Retinal pigment epithelial cell (primary cell): ENCODE measurements at places on chromosomes 5 and 9.

DNA sequence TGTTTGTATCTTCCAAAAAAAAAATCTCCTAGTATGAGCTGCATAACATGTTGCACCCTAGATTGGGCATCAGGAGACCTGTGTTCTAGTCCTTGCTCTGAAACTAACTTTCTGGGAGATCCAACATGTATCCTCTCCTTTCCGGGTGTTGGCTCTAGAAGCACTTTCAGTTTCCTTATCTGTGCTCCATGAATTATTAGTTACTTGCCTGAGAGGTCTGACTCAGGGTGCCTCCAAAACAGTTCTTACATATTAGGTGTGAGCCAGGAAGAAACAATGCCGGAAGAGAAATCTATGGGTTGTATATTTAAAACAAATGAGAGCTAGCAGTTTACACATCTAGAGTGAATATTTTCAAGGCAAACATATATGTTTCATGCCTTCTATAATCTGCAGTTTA lies 36.7 kb upstream of the SLC36A2 start:
- no peak for DNase-seq

DNA sequence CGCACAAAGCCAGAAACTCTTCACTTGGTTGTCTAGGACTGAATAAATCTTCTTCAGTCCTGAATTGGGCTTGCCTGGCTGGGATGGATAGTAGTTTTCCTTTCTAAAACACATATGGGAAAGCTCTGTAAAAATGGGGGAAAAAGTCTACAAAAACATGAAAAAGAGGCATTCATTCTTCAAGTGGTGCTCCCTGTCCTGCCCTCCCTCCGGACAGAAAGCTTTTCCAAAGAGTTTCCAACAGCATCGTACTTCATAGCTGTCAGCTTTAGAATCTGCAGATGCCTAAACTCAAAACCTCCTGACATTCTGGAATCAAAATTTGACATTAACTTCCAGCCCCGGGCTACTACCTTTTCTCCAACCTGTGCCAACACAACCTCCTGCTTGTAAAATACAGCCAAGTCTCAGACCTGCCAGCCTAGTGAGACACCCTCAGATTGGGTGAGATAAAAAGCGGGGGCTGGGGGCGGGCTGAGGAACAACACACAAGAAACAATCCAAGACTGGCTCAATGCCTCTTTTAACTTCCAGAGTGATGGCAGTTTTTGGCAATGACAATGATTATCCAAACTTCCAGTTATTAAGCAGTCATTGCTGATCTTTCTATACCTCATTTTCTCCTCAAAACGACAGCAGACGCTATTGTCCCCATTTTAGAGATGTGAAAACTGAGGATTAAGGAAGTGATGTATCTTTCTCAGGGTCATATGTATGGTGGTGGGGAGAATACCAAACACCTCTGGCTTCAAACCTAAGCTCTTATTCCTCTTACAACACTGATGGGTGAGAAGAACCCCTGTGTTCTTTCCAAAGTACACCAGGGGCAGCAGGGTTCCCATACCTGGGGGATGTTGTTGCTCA lies 1.3 kb downstream of the TNC start:
- DNase-seq = no peak

GRCh38 chr5:143801252-143801939 lies 10.6 kb upstream of the HMHB1 start:
- DNase-seq = no peak

- no peak for DNase-seq
Measured at GRCh38 chr5:62059960-62060359, 246.0 kb upstream of the KIF2A start.

DNA sequence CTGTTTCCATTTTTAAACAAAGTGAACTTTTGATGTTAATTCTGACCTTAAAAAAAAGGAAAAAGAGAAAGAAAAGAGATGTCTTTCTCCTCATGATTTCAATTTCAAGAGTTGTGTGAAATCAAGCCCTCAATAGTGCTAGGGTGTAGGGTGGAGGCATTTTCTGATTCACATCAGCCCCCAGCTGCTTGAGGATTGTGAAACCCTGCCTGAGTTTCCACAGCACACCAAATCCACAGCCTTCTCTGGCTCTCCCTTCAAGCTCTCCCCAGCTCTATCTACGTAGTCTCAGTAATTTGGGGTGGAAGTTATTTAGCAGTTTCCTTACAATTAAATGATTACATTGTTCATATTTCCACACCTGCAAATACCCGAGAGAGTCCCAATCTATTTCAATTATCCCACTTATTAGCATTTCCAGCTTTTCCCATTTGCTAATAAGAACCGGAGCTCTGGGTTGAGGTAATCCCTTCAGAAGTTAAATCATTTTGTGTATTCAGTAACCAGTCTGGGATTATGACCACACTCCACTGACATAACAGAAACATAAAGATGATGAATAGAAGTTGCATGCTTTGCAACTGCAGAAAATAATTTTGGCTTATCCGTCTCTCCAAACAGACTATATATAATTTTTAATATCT lies 54.9 kb downstream of the MTX3 start:
- DNase-seq = no peak
